Activated CD4-positive, alpha-beta T cell treated with anti-CD3 and anti-CD28 coated beads for 4 hours (primary cell): ENCODE measurements at places on chromosomes 13 and 19.

DNA sequence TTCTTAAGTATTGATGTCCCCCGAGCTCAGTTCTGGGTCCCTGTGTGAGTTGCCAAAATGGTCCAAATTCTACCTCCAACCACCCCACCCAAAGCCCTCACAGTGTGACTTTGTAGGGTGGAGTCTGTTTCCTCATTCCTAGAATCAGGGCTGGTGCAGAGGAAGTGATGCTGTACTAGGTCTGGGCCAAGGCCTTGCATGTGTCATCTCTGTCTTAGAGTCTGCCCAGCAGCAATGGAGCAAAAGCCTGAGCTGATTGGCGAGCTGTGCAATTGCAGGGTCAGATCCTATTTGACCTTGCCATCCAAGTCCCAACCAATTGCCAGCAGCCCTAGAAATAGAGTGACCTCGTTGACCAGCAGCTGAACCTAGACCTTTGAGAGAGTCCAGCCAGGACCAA lies 97.0 kb upstream of the ANKRD10 start:
- DNase-seq: no peak

- no peak for DNase-seq
Measured at GRCh38 chr19:30047432-30047831, 105.4 kb downstream of the URI1 start.

GRCh38 chr13:53822136-53822535 lies 793.5 kb downstream of the OLFM4 start:
- no peak for DNase-seq

GRCh38 chr13:24181991-24182702 lies 21.6 kb downstream of the SPATA13 start:
- DNase-seq: no peak

DNA sequence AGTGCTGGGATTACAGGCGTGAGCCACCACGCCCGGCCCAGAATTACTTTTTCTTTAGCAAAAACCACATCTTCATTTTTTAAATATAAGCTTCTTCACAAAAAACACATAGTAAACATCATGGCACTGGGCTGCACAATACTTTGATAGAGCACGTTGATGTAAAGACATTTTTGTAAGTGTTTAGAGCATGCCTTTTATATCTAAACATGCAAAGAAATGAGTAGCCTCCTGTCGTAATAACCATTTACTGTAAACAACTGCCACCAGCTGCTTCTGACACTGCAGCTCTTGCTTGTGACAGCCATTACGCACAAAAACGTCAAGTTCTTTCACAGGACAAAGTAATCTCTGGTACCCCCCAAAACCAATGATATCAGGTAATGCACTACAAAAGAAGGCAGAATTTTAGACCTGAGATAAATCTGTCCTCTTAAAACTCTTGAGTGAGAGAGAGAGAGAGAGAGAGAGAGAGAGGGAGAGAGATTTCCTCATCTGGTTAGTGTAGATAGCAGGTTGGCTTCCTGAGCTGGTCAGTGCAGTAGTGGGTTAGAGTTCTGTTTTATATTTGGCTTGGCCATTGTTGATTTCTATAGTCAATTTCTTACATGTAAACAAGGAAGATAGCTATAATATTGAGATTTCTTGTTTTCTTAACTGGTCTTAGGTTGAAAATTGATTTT lies 6.7 kb upstream of the ZNF548 start:
- DNase-seq: no peak

DNA sequence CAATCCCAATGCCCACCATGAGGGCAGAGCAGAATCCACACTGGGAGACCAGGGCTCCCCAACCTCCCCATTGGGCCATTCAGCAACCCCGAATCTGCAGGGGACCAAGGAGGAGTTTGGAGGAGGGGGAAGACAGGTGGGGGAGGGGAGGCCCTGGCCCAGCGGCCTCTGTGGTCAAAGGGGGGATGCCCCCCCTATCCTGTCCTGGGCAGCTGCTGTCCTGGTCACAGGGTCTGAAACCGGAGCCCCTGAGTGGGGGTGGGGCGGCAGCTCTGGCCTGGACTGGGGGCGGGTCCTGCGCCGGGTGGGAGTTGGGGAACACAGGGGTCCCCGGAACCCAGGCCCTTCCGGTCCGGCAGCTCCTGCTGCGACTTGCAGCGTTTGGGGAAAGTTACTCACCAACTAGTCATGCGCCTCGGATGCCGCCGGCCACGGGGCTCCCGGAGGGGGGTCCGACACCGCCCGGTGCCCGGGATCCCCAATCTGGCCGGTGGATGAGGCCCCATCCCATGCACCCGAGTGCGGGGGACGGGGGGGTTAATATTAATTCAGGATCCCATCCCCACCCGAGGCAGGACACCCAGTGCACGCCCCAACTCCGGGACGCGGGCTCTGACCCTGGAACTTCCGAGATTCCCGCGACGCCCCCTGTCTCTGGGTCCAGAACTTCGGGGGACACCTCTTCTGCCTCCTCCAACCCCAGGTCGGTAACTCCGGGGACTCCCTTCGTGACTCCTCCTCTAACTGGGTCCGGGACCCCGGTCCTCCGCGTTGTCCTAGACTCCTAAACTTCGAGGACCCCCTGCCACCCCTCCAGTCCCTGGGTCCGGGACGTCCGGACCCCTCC lies 872 bp downstream of the HOMER3 start:
- DNase-seq: no peak

DNA sequence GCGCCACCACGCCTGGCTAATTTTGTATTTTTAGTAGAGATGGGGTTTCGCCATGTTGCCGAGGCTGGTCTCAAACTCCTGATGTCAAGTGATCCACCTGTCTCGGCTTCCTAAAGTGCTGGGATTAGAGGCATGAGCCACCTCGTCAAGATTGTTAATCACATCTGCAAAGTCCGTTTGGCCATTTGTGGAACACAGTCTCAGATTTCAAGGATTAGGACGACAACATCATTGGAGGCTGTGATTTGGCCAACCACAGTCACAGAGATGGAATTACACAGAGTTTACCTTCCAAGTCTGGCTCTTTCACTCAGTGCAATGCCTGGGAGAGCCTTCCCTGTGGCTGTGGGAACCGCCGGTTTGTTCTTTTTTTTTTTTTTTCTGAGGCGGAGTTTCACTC lies 17.8 kb downstream of the SULT2B1 start:
- no peak for DNase-seq

GRCh38 chr19:16136185-16136999 lies 7.1 kb upstream of the HSH2D start:
- no peak for DNase-seq
